ENCODE measurements at places on chromosomes 4 and X. TPM values are rescaled to one million over a fixed set of nuclear protein-coding genes. Genes with fewer than 3 reads are reported as not detected.
A peak's percentile ranks its signal among the peaks of the same experiment; 100 is the strongest.

DNA sequence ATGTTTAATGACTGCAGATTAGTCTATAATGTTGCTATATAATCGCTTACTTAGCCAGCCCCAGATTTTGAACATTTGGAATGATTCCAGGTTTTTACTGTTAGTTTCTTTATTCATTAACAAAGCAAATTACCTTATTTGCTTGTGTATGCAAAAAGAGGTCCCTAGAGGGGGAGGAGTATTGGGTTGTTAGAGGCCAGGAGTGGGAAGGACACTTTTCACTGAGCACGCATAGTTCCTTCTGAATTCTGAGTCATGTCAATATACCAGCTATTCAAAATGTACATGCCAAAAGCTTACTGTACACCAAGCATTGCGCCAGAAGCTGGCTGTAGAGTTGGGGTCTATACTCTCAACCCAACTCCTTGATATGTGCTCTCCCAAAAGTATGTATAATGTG, 5.1 kb upstream of the DGAT2L6 start:
- no peak for DNase-seq
- H3K4me1 ChIP-seq: peaks cover 4% of the 10 kb centered on the region
- H3K4me3 ChIP-seq: no peak overlapping the region
- no peak overlapping the region for H3K27ac ChIP-seq
- no peaks in the 10 kb centered on the region for H3K27me3 ChIP-seq

- DNase-seq: no peak
- no peaks in the 10 kb centered on the region for H3K36me3 ChIP-seq
- H3K27ac ChIP-seq: no peak overlapping the region
- no peaks in the 10 kb centered on the region for H3K27me3 ChIP-seq
- no peak overlapping the region for H3K4me3 ChIP-seq
- H3K4me1 ChIP-seq: no peaks in the 10 kb centered on the region
These were observed 107.3 kb upstream of the RAI2 start for GRCh38 chrX:17968367-17968766.

GRCh38 chrX:53974529-53974928, 69.7 kb downstream of the PHF8 start:
- no peak overlapping the region for H3K27ac ChIP-seq
- H3K27me3 ChIP-seq: no peaks in the 10 kb centered on the region
- H3K4me3 ChIP-seq: no peak overlapping the region
- peaks cover 2% of the 10 kb centered on the region for H3K4me1 ChIP-seq

DNA sequence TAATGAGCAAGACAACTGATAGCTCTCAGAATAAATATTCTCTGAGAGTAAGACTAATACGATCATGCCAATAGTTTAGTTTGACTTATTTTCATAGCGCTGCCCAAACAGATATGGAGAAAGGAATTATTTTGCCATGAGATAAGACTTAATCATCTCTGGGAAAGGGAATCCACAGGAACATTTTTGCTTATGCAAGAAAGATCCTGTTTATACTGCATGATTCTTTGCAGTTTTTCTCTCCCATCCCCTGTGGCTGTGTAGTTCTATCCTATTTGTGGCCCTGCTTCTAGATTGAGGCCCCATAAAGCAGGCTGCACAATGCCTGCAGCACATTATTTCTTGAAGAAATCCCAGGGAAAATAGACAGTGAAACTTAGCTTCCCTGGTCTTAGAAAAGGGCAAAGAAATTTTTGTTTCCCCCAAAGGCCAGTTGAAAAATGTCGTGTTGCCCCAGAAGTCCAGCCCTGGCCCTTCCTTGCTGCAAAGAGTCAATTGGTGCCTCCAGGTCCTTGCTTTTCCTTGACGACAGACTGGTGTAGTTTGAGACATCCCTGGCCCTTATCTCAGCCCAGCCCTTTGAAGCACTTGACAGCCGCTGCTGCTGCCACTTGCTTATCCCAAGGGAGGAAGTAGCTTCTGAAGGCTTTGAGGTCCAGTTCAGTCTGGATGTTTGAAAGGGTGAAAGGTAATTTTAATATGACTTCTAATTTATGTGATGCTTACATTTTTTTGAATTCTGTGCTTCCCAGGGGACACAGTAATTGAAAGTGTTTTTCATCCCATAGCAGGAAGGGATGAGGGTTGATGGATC, 45.0 kb upstream of the SH3RF1 start:
- no peaks in the 10 kb centered on the region for H3K4me1 ChIP-seq
- no peak for DNase-seq
- peaks cover 8% of the 10 kb centered on the region for H3K27me3 ChIP-seq
- H3K4me3 ChIP-seq: no peak overlapping the region

TMSB15B gene
- 7.2 TPM for total RNA-seq

- no peaks in the 10 kb centered on the region for H3K4me1 ChIP-seq
- H3K27me3 ChIP-seq: no peaks in the 10 kb centered on the region
- no peak overlapping the region for H3K27ac ChIP-seq
- H3K36me3 ChIP-seq: no peaks in the 10 kb centered on the region
- no peak for DNase-seq
These were observed 1473.6 kb downstream of the STIM2 start for GRCh38 chr4:28334249-28334648.

DNA sequence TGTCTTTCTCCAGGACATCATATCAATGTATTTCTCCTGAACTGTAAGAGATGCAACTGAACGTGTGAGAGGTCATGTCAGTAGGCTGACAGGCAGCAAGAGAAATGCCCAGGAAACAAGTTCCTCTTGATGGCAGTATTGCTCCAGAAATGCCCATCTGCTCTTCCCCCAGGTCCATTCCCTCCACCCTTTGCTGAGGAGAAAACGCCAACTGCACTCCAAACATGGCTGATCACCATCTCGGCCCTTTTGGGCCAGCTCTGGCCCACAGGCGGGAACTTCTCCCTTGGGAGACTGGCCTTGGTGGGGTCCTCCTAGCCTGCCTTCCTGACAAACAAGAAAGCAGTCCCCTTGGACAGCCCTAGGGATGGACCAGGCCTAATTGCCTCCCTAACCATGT, 276.5 kb upstream of the AGTR2 start:
- H3K4me3 ChIP-seq: no peak overlapping the region
- no peaks in the 10 kb centered on the region for H3K4me1 ChIP-seq
- H3K27ac ChIP-seq: no peak overlapping the region

- no peak for DNase-seq
- no peaks in the 10 kb centered on the region for H3K27me3 ChIP-seq
- no peaks in the 10 kb centered on the region for H3K36me3 ChIP-seq
- no peak overlapping the region for H3K27ac ChIP-seq
- no peaks in the 10 kb centered on the region for H3K4me1 ChIP-seq
These were observed 113.0 kb downstream of the NHS start for GRCh38 chrX:17488036-17488435.

REELD1 gene
- 0.34 TPM for total RNA-seq

GRCh38 chr4:155722336-155722735, 36.5 kb upstream of the GUCY1B1 start:
- H3K4me1 ChIP-seq: no peaks in the 10 kb centered on the region
- no peak for DNase-seq
- no peak overlapping the region for H3K27ac ChIP-seq

GRCh38 chr4:154004507-154005170, 215.8 kb upstream of the SFRP2 start:
- H3K27ac ChIP-seq: no peak overlapping the region
- no peak overlapping the region for H3K4me3 ChIP-seq
- no peaks in the 10 kb centered on the region for H3K4me1 ChIP-seq
- peaks cover 6% of the 10 kb centered on the region for H3K27me3 ChIP-seq
- DNase-seq: no peak

- no peak overlapping the region for H3K27ac ChIP-seq
- no peaks in the 10 kb centered on the region for H3K36me3 ChIP-seq
These were observed 4.6 kb downstream of the GAB1 start for GRCh38 chr4:143341186-143341755.

GRCh38 chr4:76729460-76729859, 168.5 kb downstream of the SOWAHB start:
- no peak overlapping the region for H3K27ac ChIP-seq
- H3K36me3 ChIP-seq: no peaks in the 10 kb centered on the region
- no peaks in the 10 kb centered on the region for H3K4me1 ChIP-seq
- no peak for DNase-seq

DNA sequence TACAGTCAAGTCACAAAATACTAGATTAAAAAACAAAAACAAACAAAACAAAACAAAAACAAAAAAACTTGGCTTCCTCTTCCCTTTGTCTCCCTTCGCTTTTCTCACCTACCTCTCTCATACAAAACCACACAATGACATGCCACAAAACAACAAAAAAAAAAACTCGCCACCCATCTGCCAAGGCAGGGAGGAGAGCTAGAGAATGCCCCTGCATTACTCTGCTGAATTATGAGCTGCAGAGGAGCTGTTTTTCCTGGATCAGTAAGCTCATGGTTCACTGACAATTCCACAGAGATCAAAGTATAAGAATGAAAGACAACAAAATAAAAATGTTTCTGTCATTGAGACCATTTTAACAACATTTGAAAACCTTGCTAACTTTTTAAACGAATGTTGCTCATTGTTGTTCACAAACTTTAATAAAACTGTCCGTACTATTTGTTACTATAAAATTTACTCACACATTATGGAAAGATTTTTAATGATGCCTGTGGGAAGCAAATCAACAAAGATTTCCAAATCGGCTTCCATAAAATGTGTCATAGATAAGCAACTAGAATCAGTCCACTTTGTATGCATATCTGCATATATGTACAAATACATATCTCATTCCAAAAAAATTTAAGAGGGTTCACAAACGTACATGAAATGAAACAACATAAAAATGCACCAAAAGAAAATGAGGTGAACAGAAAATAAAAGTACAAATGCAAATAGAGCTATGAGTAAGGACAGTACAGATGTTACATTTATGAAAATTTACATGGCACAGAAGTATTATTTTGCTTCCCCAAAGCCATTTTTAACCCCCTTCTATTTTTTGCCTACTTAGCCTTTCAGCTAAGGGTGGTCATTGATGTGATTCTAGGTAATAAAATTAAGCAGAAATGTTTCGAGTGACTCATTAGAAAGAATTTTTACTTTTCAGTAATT, 252.4 kb upstream of the FAT4 start:
- no peaks in the 10 kb centered on the region for H3K4me1 ChIP-seq
- H3K36me3 ChIP-seq: no peaks in the 10 kb centered on the region
- no peaks in the 10 kb centered on the region for H3K27me3 ChIP-seq
- DNase-seq: no peak

DNA sequence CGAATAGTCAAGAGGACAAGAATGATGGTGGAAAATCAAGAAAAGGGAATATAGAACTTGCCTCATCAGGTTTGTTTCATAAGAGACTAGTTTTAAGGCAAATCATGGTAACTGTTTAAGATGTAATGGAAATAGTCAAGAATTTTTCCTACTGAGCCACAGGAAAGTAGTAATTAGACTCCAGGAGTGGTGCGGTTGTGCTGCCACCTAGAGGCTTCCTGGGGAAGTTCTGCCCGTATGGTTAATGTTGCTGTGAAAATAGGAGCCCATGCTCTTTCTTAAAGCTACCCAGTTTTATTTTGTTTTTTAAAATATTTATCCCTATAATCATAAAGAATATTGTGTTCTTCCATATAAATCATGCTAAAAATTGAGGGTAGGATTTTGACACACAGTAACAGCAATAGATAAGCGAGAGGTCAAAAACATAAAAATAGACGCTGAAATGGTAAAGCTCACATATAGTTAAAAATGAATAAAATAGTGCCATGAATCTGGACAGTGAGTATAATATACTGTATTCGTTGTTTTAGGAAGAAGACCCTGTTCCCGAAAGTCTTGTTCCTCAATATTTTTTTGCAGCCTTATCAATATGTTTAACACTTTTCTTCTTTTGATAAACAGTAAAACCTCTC, 87.0 kb downstream of the PHOX2B start:
- no peak overlapping the region for H3K27ac ChIP-seq
- H3K36me3 ChIP-seq: no peaks in the 10 kb centered on the region
- no peaks in the 10 kb centered on the region for H3K4me1 ChIP-seq
- peak; percentile 64 for DNase-seq
- no peak overlapping the region for H3K4me3 ChIP-seq

MAGEB2 gene
- not detected for total RNA-seq

POLN gene
- total RNA-seq: 2.1 TPM

MAGED4B gene
- 1.8 TPM for total RNA-seq

GRCh38 chr4:90443231-90443630, 316.0 kb downstream of the CCSER1 start:
- no peaks in the 10 kb centered on the region for H3K27me3 ChIP-seq
- DNase-seq: no peak
- H3K4me1 ChIP-seq: no peaks in the 10 kb centered on the region

DNA sequence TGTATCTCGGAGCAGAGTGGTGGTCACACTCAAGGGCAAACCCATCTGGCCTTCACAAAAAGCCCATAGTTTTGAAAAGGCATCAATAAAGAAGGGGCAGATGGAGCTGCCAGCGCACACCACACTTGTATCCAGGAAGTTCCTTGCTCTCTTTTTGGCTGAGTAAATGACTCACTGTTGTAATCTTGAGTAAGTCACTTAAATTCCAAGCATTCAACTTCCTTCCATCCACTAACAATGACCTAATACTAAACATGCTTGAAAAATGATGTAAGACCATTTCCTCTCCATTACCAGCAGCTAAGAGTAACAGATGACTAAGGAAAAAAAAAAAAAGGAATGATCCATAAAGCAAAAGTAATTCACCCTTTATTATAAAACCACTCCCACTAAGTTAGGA, 32.4 kb upstream of the MYOZ2 start:
- no peaks in the 10 kb centered on the region for H3K36me3 ChIP-seq
- no peak overlapping the region for H3K27ac ChIP-seq
- H3K4me1 ChIP-seq: peaks cover 9% of the 10 kb centered on the region
- no peak overlapping the region for H3K4me3 ChIP-seq
- DNase-seq: no peak
- H3K27me3 ChIP-seq: no peaks in the 10 kb centered on the region

DNA sequence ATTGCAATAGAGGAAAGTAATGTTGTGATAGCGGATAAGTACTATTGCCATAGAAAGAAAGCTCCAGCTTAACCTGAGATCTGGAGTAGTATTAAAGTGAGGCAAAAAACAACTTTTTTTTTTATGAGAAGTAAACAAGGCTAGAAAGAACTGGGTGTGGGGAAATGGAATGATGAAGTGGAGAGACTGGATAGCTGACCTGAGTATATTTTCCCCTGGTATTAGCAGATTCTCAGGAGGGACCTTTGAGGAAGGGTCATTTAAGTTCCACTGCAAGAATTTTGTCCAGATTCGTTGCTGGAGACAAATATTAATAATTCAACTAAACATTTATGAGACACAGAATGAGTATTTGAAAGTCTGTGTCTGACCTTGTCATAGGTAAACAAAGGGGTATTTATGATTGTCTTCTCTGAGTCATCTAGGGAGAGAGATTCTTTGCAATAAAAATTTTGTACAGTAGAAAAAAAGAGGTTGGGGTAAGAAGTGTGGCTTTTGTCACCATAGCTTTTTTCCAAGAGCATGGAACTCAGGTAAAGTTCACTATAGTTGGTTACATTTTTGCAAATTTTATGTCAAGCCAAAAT, 2095.9 kb downstream of the ARAP2 start:
- no peak for DNase-seq
- no peaks in the 10 kb centered on the region for H3K36me3 ChIP-seq
- no peaks in the 10 kb centered on the region for H3K4me1 ChIP-seq

GRCh38 chr4:186266729-186267456, 904 bp downstream of the F11 start:
- H3K36me3 ChIP-seq: no peaks in the 10 kb centered on the region
- H3K4me1 ChIP-seq: no peaks in the 10 kb centered on the region
- peaks cover 23% of the 10 kb centered on the region for H3K27me3 ChIP-seq
- H3K27ac ChIP-seq: no peak overlapping the region

PLP1 gene
- total RNA-seq: not detected
